ENCODE measurements at places on chromosomes 7 and 10.

DNA sequence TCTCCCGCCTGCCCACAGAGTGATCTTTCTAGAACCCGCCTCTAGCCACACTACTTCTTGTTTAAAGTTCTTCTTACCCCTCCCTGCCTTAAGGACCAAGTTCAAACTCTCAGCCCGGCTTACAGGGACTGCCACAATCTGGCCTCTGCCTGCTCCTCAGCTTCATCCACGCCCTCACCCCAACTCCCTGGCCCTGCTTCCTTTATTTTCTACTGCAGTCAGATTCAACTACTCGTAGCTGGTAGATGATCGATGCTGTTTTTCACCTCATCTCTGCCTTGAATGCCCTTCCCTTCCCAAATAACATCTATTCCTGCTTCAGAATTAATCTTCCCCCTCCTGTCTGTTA is 508.5 kb downstream of the RPS24 start:
- no peak for DNase-seq

DNA sequence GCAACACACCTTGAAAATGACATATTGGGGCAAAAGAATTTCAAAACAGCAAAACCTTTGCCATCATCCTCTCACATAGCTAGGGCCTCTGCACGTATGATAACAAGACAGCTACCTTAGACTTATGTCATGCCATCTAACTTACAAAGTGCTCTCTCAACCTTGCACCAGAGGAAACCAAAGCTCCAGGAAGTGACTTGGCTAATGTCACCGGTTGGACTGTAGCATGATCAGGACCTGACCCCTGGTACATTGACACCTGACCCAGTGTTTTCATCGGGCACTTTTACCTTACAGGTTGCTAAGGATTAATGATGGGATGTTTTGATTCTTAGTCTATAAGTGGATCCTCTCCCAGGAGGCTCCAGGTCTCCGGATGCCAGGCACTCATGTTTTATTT is 529.8 kb upstream of the GALNT17 start:
- no peak for DNase-seq

GRCh38 chr10:61643316-61643751 is 19.4 kb upstream of the CABCOCO1 start:
- DNase-seq: no peak

DNA sequence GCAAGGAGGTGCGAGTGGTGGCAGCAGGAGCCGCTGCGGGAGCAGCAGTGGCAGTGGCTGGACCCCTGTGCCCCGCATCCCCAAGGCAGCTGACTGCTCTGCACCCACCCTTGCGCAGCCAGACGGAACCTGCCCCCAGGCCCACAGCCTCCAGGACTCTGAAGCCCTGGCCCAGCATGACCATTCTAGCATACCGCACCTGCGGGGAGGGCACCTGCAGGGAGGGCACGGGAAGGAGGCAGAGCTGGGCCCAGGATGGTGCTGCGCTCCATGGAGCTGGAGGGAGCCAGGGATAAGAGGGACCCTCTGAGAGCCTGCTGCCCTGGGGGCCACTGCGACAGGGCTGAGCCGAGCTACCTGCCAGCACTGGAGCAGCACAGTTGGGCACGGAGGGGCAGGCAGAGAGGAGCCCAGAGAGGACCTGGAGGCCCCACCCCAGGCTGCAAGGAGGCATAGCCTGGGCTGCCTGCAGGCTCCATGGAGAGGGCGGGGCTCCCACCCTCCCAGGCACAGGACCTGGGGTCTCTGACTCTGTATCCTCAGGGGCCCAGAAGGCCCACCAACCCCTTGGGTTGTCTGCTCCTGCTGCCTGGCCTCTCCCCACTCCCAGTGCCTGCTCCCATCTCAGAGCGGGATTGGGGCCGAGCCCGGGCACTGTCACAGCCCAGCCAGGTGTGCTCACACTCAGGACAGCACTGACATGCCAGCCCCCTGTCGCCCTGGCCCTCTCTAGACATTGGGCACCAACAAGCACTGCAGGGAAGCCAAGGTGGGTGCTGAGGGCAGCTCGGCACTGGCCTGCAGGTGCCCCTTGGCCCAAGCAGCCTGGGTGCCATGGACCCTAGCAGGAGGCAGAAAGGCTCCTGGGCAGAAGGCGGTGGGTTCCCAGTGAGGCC is 87.6 kb downstream of the HTR7 start:
- no peak for DNase-seq

GRCh38 chr10:119303886-119304285 is 96.5 kb downstream of the GRK5 start:
- DNase-seq: no peak

- no peak for DNase-seq
Measured at GRCh38 chr10:16545116-16545736, 23.5 kb upstream of the C1QL3 start.

- no peak for DNase-seq
Measured at GRCh38 chr10:19764111-19764510, 52.1 kb upstream of the PLXDC2 start.

- DNase-seq: no peak
Measured at GRCh38 chr7:45884136-45884535, 4.2 kb upstream of the IGFBP1 start.

DNA sequence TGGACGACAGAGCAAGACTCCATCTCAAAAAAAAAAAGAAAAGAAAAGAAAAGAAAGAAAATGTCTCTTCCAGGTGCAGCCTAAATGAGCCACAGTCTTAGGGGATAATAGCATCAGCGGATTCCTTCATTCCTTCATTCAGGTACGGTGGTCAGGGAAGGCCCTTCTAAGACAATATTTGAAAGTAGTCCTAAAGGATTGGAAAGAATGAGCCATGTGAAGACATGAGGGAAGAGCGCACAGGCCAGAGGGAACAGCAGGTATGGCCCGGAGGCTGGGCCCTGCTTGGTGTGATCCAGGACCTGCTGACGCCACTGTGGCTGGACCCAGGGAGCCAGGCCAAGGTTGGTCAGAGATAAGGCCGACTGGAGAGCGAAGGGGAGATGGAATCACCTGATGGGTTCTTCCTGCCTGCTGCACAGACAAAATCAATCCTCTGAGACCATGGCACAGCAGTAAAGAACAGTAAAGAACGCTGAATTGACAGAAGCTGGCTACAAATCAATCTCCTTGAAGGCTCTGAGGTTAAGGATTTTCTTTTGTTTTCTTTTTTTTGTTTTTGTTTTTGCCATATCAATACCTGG is 16.3 kb upstream of the MKRN1 start:
- DNase-seq: no peak

- no peak for DNase-seq
Measured at GRCh38 chr7:92590711-92591310, 621 bp upstream of the FAM133B start.

GRCh38 chr7:69827558-69827957 is 229.3 kb downstream of the AUTS2 start:
- no peak for DNase-seq

DNA sequence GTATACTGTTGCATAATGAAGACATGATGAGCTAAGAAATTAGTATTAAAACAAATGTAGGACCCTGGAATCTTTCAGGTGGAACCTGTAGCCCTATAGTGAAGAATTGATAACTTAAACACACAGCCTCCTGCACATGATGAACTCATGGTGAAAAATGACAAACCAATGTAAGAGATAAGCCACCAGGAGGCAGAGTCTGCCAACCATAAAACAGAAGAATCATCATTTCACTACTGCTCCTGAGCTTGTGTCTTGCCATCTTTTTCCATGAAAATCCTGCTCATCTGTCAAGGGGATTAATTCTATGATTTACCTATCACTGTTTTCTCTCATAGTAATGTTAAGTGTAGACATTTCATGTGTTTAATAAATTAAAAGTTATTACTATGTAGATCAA is 363.9 kb downstream of the MALRD1 start:
- DNase-seq: no peak

GRCh38 chr7:30278849-30279652 is 5.3 kb upstream of the ZNRF2 start:
- DNase-seq: no peak

DNA sequence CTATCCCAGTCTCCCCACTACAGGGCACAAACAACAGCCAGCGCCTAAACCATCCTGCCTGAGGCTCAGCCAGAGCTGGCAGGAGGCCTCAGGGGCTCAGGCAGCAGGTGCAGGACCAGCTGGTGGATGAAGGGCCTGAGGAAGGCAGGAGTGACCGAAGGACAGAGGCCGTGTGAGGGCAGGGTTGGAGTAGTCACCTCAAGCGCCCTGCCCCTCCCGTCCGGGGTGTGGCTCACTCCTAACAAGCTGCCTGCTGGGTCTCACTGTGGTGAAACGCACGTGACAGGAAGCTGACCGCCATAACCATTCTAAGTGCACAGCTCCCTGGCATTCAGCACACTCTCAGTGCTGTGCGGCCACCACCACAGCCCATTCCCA is 281.1 kb downstream of the ELFN1 start:
- DNase-seq: no peak

- no peak for DNase-seq
Measured at GRCh38 chr7:88281749-88282148, 24.9 kb downstream of the STEAP4 start.

DNA sequence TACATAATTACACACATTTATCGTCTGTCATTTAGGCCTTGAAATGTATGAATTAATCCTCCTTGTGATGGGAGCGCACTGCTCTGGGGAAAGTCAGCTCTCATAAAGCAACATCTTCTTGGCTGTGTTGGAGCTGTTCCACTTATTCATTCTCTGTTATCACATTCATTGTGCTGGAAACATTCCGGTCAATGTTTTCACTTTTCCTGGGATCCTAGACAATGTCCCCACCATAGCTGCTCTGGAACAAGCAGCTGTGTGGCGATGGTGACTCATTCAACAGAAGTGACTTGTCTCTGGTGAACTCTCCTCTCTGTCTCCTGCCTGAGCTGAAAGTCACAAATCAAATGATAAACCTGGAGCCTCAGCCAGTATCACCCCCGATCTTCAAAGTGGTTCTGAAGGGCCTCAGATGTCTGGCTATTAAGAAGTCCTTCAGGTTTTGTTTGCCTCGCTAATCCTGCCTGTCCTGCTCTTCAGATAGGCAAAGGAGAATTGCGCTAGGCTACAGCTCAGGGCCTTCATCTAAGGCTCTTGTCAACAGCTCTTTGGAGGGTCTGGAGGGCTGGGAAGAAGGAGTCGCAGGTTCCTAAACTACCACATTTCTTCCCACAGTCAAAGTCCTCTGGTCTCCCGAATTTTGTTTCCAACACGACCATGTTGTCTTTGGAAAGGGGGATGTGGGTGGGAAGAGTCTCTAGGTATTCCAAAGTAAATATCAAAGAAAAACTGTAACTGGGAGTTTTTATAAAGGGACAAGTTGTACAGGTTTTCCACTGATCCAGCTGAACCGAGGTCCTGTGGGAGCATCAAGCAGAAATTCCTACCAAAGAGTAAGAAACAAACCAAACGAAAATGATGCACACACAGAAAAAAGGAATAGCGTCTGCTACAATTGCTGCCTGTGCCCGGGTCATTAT is 29.3 kb downstream of the KLF6 start:
- no peak for DNase-seq

GRCh38 chr10:95236068-95236903 is 42.2 kb downstream of the ACSM6 start:
- no peak for DNase-seq

- DNase-seq: no peak
Measured at GRCh38 chr7:42978496-42978895, 46.3 kb downstream of the MRPL32 start.

DNA sequence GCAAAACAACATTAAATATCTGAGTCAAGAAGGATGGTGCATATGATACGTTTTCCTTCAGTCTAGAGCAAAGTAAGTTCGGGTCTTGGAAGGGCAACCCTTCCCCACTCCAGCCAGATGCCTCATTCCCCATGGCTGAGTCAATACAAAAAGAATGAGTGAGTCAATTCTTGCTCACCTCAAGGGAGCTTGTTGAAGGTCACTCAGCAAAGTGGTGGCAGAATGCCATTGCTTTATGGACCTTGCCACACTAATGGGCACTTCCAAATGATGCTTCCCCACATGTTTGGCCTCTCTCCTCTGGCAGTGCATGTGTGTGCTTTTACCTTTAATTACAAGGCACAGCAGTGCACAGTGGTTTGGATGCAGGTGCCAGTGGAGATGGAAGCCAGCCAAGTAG is 296.5 kb downstream of the SORCS3 start:
- DNase-seq: no peak

DNA sequence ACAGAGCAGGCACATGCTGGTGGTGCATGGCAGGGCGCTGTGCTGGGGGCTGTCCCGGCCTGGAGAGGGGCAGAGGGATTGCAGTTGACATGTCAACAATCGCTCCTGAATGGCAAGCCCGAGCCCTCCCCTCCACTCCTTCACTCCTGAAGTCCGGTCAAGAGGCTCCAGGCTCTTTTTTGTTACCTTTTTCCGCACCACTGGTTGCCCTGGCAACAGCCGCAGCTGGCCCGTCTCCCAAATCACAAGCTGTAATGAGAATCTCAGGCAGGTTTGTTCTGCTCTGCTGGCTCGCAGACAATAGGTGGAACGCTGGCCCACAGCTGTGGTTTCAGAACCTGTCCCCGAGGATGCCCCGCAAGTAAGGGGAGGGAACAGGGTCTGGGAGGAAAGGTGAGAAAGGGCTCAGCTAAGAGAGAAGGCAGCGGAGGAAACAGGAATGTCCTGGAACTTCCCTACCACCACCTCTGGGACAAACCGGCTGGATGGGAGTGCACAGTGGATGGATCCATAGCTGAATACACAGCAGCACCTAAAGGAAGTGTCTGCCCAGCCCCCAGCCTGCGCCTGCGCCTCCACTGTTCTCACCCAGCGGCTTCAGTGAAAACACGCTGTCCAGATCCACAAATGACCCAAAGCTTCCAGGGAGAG is 58.9 kb downstream of the CALML3 start:
- no peak for DNase-seq

DNA sequence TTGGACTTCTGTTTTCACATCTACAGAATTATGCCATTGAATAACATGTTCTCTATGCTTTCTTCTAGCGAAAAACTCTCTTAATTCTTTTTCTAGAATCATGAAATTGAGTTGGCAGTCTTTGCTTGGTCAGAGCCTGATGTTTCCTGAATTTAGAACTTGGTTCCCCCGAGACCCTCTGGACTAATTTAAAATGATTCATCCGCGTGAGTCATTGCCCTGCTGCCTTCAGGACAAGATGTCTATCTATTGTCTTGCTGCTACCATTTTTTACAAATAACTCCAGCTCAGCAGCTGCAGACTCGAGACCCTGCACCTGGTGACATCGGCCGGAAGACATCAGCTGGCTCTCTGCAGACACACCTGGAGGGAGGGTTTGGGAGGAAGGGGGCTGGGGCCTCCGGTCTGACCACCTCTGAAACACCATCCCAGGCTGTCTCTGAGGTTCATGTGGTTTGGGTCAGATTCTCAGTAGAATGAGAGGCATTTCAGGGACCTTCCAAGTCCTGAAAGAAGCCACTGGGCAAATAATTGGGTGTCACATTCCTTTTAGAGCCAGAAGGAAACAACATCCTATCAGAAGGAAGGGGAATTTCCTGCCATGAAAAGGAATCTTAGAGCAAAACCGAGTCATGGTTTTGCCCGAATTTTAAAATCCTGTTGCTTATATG is 20.9 kb upstream of the KLF6 start:
- DNase-seq: no peak

- DNase-seq: no peak
Measured at GRCh38 chr10:62393237-62393636, 19.1 kb downstream of the ZNF365 start.

- DNase-seq: no peak
Measured at GRCh38 chr7:1144269-1144771, 15.7 kb downstream of the ZFAND2A start.

DNA sequence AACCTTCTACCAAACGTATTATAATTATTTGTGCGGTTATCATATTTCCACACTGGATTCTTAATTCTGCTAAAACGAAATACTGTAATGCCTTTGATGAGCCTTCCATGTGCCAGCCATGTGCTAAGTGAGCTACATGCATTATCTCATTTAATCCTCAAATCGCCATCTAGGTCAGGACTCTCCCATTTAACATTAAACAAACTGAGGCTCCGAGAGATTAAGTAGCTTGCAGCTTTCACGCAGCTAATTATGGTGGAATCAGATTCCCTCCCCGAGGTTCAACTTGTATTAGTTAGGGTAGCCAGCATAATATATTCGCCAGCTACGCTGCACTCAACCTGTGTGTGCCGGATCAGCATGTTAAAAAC is 798 bp upstream of the TSPAN33 start:
- DNase-seq: no peak

All from CD8-positive, alpha-beta memory T cell (primary cell).